Activated CD4-positive, alpha-beta T cell treated with anti-CD3 and anti-CD28 coated beads, Interleukin-2, amount 10 ng/mL, durations not matched to agents 7 days and 5 days (primary cell): ENCODE measurements at places on chromosomes 13 and 19. TPM values are rescaled to one million over a fixed set of nuclear protein-coding genes. Genes with fewer than 3 reads are reported as not detected.

DNA sequence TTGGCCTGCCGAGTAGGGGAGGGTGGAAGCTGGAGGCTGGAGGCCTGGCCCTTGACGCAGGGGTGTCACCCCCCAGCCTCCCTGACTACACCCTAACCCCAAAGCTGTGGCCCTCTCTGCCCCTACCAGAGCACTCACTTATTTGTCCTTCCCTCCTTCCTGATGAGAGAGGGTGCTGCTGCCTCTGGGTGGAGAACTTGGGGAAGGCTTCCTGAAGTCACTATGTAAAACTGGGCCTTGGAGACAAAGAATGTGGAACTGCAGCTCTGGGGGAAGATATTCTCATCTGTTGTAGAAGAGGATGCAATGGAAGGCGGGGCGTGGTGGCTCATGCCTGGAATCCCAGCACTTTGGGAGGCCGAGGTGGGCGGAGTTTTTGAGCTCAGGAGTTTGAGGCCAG lies 485.2 kb downstream of the ZNF536 start:
- H3K27me3 ChIP-seq: no peaks in the 10 kb centered on the region
- no peaks in the 10 kb centered on the region for H3K36me3 ChIP-seq
- no peak overlapping the region for H3K27ac ChIP-seq
- DNase-seq: no peak
- H3K4me1 ChIP-seq: no peaks in the 10 kb centered on the region

DNA sequence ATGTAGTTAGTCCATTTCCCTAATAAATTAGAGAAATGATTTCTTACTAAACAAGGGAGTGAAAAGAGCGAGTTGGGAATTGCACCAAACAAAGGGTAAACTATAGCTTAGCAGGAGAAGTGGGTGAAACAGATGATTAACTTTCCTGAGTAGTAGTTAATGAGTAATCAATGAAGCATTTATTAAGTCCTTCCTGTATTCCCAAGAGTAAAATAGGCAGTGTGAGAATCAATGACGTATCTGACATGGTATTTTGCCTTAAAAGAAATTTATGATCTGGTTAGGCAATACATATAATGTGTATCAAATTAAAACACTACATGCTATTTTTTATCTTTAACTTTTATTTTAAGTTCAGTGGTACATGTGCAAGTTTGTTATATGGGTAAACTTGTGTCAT lies 142.8 kb downstream of the KLF5 start:
- no peaks in the 10 kb centered on the region for H3K36me3 ChIP-seq
- no peak overlapping the region for H3K4me3 ChIP-seq
- H3K27me3 ChIP-seq: no peaks in the 10 kb centered on the region
- DNase-seq: no peak

GRCh38 chr13:44287958-44288357 lies 85.7 kb upstream of the SERP2 start:
- no peak for DNase-seq
- H3K4me1 ChIP-seq: peaks cover 2% of the 10 kb centered on the region
- H3K4me3 ChIP-seq: no peak overlapping the region
- H3K36me3 ChIP-seq: no peaks in the 10 kb centered on the region

GRCh38 chr13:44435919-44436510 lies 62.4 kb downstream of the SERP2 start:
- peaks cover 20% of the 10 kb centered on the region for H3K4me1 ChIP-seq
- no peak for DNase-seq
- peak overlapping the region; percentile 77 for H3K27ac ChIP-seq
- peaks cover 4% of the 10 kb centered on the region for H3K36me3 ChIP-seq
- H3K27me3 ChIP-seq: peaks cover 40% of the 10 kb centered on the region

DNA sequence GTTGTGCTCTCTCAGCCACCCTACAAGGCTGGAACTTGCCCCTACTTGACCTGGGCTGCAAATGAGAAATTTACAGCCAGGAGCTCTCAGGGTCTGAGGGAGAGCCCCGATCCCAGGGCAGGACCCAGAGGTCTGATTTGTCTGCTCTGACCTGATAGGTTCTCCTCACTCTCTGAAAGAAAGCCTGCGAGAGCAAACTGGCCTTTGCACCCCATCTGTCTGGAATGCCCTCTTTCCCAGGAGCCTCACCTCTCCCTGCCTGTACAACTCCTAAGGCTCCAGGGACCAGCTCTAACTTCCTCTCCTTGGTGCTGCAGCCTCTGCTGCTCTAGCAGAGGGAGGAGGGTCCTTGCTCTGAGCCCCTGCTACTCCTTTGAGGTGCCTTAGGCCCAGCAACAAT lies 137.8 kb downstream of the UQCRFS1 start:
- no peak overlapping the region for H3K4me3 ChIP-seq
- no peaks in the 10 kb centered on the region for H3K27me3 ChIP-seq
- no peak for DNase-seq
- H3K4me1 ChIP-seq: no peaks in the 10 kb centered on the region

ZNF20 gene
- total RNA-seq: 4.2 TPM

MADCAM1 gene
- not detected for total RNA-seq
